Mesothelial cell of epicardium (in vitro differentiated cells): ENCODE measurements at places on chromosomes 5 and 9. TPM values are rescaled to one million over a fixed set of nuclear protein-coding genes. Genes with fewer than 3 reads are reported as not detected.

GRCh38 chr9:83070261-83070660, 7.3 kb upstream of the RASEF start:
- H3K36me3 ChIP-seq: no peaks in the 10 kb centered on the region
- no peaks in the 10 kb centered on the region for H3K4me1 ChIP-seq
- H3K27ac ChIP-seq: no peak overlapping the region
- DNase-seq: no peak
- no peak overlapping the region for H3K4me3 ChIP-seq
- H3K27me3 ChIP-seq: peaks cover 12% of the 10 kb centered on the region

DNA sequence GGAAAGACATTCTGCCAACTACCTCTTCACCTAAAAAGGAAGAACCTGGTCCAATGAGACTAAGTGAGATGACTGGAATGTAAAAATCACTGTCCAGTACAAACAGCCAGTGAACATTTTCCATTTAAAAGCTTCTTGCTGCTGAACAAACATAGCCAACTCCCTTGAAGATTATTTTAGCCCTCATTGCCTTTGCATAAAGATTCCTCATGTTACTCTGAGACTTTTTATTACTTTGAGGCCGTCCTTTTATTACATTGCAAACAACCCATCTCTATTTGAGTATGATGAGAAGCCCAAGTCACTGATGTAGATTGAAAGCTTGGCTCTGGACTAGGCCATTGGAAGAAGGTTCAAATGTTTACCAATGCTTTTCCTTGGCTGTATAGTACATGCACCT, 649.8 kb downstream of the CETN3 start:
- no peak overlapping the region for H3K4me3 ChIP-seq
- H3K27ac ChIP-seq: no peak overlapping the region
- no peak for DNase-seq
- no peaks in the 10 kb centered on the region for H3K4me1 ChIP-seq

Gene TAS2R1
- total RNA-seq: not detected in 3 replicates

Gene ARL14EPL
- total RNA-seq: 0.25 TPM in 1 of 3 replicates, not detected in the others

- no peak overlapping the region for H3K27ac ChIP-seq
- no peaks in the 10 kb centered on the region for H3K36me3 ChIP-seq
- no peak overlapping the region for H3K4me3 ChIP-seq
- DNase-seq: no peak
- peaks cover 11% of the 10 kb centered on the region for H3K4me1 ChIP-seq
Measured at GRCh38 chr5:133839721-133840120, 128.7 kb downstream of the C5orf15 start.

Gene SEMA5A
- 20.0 to 26.7 TPM (median 23.1 TPM) in 3 replicates for total RNA-seq

Gene FRMPD1
- total RNA-seq: 0.45 to 0.78 TPM (median 0.50 TPM) in 3 replicates

- no peak for DNase-seq
- H3K27me3 ChIP-seq: no peaks in the 10 kb centered on the region
- no peak overlapping the region for H3K27ac ChIP-seq
- no peak overlapping the region for H3K4me3 ChIP-seq
Measured at GRCh38 chr5:8949908-8950307, 596.0 kb downstream of the SEMA5A start.

DNA sequence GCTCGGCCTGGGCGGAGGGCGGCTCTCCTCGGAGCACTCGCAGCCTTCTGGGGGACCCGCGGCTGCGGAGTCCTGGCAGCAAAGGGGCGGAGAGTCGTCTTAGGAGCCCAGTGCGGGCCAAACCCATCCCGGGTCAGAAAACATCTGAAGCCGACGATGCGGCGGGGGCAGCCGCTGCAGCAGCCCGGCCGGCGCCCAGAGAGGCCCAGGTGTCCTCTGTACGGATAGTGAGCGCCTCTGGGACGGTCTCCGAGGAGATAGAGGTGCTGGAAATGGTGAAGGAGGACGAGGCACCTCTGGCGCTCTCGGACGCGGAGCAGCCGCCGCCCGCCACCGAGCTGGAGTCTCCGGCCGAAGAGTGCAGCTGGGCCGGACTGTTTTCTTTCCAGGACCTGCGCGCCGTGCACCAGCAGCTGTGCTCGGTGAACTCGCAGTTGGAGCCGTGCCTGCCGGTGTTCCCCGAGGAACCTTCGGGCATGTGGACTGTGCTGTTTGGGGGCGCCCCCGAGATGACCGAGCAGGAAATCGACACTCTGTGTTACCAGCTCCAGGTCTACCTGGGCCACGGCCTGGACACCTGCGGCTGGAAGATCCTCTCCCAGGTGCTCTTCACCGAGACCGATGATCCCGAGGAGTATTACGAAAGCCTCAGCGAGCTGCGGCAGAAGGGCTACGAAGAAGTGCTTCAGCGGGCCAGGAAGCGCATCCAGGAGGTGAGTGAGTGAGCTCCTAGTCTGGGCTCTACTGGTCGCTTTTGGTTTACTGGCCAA, 1.2 kb downstream of the JMY start:
- H3K36me3 ChIP-seq: peaks cover 4% of the 10 kb centered on the region
- peak; percentile 58 for DNase-seq
- H3K4me1 ChIP-seq: peaks cover 36% of the 10 kb centered on the region

- H3K27me3 ChIP-seq: no peaks in the 10 kb centered on the region
- H3K4me3 ChIP-seq: no peak overlapping the region
- no peak for DNase-seq
- peak overlapping the region; percentile 63 for H3K27ac ChIP-seq
- H3K4me1 ChIP-seq: peaks cover 39% of the 10 kb centered on the region
- peaks cover 30% of the 10 kb centered on the region for H3K36me3 ChIP-seq
Measured at GRCh38 chr9:114591849-114592248, 4.3 kb downstream of the ATP6V1G1 start.

Gene FRMD3
- total RNA-seq: 0.40 to 0.49 TPM (median 0.43 TPM) in 3 replicates

GRCh38 chr9:117823576-117823975, 119.4 kb downstream of the TLR4 start:
- no peaks in the 10 kb centered on the region for H3K27me3 ChIP-seq
- H3K36me3 ChIP-seq: no peaks in the 10 kb centered on the region
- no peak overlapping the region for H3K27ac ChIP-seq
- no peaks in the 10 kb centered on the region for H3K4me1 ChIP-seq
- no peak for DNase-seq

- DNase-seq: no peak
- no peaks in the 10 kb centered on the region for H3K27me3 ChIP-seq
- peaks cover 24% of the 10 kb centered on the region for H3K36me3 ChIP-seq
Measured at GRCh38 chr9:98778711-98779530, 17.4 kb downstream of the ANKS6 start.

DNA sequence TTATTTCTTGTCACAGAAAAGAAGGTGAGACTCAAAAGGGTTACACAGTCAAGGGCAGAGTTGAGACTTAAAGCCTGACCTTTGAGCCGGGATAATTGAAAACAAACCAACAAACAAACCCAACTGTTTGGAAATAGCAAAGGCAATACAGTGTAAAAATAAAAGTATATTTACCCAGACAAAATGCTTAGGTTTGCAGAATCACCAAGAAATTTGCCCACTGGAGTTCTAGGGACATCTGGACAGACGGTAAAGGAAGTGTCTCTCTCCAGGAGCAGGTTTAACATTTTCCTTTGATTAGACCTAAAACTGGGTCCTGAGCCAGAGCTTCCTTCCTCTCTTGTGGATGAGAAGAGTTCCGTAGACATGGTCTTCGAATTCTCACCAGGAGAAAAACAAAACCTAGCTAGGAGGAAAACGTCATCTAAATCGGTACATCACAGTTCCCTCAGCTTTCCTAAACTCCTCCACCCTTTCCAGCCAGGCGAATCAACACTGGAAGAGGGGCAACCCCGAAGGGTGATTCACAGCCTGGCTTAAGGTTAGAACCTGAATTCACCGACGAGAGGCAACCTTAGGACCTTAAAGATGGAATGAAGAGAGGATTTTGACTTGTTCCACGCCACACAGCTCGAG, 673 bp downstream of the CDC25C start:
- peaks cover 22% of the 10 kb centered on the region for H3K4me1 ChIP-seq
- no peak for DNase-seq
- H3K27ac ChIP-seq: peak overlapping the region; percentile 95

DNA sequence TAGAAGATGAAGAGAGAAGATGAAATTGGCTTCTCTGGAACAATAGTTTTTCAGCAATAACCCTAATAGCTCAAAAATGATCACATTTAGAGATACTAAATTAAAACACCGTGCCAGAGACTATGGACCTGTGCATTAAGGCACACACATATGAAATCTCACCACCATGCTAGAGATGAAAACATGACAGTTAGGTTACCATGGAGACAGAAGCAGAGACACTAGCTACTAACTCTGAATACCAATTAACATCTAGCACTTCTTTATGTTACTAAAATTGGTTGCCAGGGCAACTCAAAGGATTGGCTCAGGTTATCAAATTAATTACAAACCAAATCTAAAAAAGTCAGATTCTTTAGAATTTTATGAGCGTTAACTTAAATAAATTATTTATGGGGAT, 337.7 kb downstream of the PLK2 start:
- no peak for DNase-seq
- H3K36me3 ChIP-seq: no peaks in the 10 kb centered on the region
- no peak overlapping the region for H3K4me3 ChIP-seq
- peaks cover 74% of the 10 kb centered on the region for H3K4me1 ChIP-seq
- H3K27ac ChIP-seq: peak overlapping the region; percentile 4

Gene FBP1
- total RNA-seq: 5.3 to 6.5 TPM (median 5.9 TPM) in 3 replicates

DNA sequence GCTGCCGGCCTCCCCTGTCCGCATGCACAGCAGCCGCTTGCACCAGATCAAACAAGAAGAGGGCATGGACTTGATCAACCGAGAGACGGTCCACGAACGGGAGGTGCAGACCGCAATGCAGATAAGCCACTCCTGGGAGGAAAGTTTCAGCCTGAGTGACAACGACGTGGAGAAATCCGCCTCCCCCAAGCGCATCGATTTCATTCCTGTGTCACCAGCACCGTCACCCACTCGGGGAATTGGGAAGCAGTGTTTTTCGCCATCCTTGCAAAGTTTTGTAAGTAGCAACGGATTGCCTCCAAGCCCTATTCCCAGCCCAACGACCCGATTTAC, 75.3 kb downstream of the PIP5K1B start:
- no peaks in the 10 kb centered on the region for H3K27me3 ChIP-seq
- DNase-seq: no peak
- H3K36me3 ChIP-seq: no peaks in the 10 kb centered on the region
- no peak overlapping the region for H3K27ac ChIP-seq
- H3K4me1 ChIP-seq: peaks cover 9% of the 10 kb centered on the region
- H3K4me3 ChIP-seq: no peak overlapping the region

Gene COQ4
- total RNA-seq: 53.7 to 56.2 TPM (median 55.4 TPM) in 3 replicates

GRCh38 chr5:159995907-159996306, 13.0 kb upstream of the TTC1 start:
- H3K4me1 ChIP-seq: no peaks in the 10 kb centered on the region
- H3K27me3 ChIP-seq: peaks cover 18% of the 10 kb centered on the region
- H3K27ac ChIP-seq: no peak overlapping the region
- no peaks in the 10 kb centered on the region for H3K36me3 ChIP-seq
- no peak overlapping the region for H3K4me3 ChIP-seq

GRCh38 chr5:82107267-82107666, 135.4 kb downstream of the ATG10 start:
- no peaks in the 10 kb centered on the region for H3K27me3 ChIP-seq
- H3K4me1 ChIP-seq: peaks cover 15% of the 10 kb centered on the region

- H3K27me3 ChIP-seq: no peaks in the 10 kb centered on the region
- H3K36me3 ChIP-seq: no peaks in the 10 kb centered on the region
- H3K27ac ChIP-seq: no peak overlapping the region
- no peak for DNase-seq
Measured at GRCh38 chr5:111507276-111507675, 5.1 kb downstream of the STARD4 start.
